COR-L47 (cell line): ENCODE measurements at places on chromosomes 3 and 15.

GRCh38 chr15:45943240-45943639 lies 308.4 kb downstream of the SQOR start:
- DNase-seq = no peak

DNA sequence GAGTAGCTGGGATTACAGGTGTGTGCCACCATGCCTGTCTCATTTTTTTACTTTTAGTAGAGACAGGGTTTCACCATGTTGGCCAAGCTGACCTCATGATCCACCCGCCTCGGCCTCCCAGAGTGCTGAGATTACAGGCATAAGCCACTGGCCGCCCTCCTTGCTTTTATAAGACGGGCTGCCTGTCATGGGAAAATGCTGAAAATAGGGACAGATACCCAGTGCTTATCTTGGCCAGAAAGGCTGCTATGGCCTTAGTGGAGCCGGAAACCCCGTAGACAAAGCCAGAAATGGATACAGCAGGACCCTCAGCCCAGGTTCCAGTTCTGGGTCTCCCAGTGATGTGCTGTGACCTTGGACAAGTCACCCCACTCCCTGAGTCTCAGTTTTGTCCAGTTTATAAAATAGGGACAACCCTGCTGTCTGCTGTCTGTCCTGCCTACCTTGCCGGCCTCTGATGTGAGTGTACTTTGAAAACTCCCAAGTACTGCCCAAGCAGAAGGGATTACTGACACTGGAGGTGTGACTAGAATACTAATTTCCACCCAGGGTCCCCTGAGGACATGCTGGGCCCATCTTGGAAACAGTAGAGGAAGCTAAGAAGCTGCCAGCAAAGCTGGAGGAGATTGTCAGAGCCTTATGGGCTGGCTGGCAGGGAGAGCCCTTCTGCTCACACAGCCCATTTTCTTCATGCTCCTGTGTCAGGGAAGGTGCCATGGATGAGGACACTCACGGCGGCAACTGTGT lies 59.6 kb downstream of the BDH1 start:
- no peak for DNase-seq

GRCh38 chr3:51591231-51591630 lies 52.7 kb downstream of the RAD54L2 start:
- no peak for DNase-seq

DNA sequence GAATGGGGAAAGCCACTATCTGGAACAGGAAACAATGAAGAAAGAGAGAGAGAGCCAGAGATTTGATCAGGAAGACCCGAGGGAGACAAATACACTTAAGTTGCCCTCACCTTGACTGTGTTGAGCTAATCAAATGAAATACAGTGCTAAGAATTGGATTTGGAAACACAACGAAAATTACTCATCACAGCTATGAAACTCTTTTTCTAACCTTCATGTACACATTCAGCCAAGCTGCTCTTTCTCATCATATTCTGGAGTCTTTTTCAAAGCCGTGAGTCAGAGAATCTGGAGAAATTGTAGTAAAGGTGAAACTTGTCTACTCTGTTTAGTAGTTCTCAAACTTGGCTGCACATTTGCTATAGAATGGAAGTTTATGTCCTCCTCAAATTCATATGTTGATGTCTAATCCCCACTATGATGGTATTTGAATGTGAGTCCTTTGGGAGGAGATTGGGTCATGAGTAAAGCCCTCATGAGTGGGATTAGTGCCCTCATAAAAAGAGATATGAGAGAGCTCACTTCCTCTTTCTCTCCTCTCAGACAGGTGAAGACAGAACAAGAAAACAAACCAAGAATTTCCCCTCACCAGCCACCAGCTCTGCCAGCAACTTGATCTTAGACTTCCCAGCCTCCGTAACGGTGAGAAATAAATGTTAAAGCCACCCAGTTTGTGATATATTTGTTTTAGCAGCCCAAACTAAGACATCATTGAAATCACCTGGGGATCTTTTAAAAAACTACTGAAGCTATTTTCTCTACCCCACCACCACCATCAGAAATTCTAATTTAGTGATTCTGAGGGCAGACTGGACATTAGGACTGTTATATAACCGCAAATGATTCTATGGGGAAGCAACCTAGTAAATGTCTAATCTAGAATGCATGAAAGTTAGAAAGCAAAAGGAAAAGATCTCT lies 143.6 kb upstream of the GRM7 start:
- DNase-seq = no peak

- DNase-seq = no peak
Observed at GRCh38 chr3:15771444-15771843, 26.3 kb downstream of the ANKRD28 start.

- no peak for DNase-seq
Observed at GRCh38 chr3:71010726-71011455, 572.6 kb downstream of the FOXP1 start.

DNA sequence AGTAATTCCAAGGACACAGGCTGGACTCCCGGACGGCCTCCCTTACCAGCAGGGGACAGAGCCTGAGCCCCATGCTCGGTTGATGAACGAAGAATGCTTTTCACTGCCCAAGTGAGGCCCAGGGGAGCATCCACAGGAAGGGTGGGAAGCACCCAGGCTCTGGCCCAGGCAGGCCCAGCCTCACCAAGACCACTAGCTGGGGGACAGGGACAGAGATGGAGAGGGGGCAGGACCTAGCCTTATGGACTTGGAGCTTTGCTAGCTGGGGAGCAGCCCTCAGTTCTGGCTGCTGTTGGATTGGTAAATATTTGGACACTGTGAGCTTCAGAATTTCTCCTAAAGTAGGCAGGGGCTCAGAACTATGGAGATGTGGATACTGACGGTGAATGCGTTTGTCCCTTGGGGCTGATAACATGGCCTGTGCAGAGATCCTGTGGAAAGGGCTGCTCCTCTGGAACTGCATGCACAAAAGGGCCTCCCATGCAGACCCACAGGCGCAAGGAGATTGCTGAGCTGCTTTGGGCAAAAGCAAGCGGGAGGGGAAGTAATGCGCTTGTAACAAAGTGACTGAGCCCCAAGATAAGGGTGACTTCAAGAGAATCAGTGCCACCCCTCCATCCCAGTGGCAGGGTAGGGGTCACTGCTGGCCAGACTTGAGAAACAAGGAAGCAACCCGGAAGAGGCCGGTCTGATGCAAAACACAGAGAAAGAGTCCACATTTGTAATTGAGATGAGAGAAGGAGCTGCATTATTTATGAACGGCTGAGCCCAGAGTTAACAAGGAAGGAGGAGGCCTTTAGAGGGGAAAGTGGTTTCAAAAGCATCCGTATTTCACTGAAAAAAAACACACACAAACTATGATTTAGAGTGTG lies 70.1 kb upstream of the MEF2A start:
- DNase-seq = no peak

DNA sequence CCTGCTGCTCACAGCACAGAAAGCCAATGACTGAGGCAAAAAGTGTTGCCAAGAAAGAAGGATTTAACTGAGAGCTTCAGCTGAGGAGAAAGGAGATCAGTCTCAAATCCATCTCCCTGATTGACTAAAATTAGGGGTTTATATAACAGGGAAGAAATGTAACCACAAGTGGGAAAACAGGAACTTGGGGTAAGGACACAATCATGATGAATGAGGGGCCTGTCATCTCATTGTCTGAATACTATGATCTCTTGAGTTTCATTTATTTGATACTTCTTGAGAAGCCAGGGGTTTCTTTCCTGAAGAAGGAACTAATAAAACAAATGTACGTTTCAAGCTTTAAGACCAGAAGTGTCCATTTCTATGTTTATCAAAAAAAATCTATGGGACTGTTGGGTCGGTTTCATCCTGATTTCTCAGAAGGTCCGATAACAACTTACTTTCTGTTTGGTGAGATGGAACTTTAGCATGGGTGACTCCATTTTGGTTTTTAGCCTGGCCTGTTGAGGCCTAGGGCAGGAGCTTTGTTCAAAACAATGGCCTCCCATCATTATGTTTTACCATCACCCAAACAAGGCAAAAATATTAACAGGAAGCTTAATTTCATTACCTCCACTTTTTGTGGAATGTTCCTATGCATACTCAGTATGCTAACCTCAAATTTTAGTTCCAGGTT lies 76.6 kb upstream of the PIAS1 start:
- DNase-seq = no peak

DNA sequence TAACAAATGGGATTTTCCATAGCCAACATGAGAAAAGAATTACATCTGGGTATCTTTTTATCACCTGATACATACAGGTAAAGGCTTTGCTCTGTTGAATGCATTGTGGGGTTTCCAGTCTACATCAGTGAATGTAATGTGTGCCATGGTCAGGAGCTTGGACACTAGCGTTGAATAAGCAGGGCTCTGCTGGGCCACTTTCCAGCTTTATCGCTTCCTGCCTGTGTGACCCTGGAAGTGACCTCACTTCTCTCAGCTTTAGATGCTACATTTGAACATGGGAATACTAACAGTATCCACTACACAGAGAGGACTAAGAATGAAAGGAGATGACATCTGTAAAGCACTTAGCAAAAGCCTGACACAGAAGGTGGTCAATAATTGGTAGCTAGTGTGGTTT lies 40.1 kb downstream of the TTC23 start:
- DNase-seq = no peak

GRCh38 chr3:52006017-52006819 lies 10.5 kb upstream of the RPL29 start:
- no peak for DNase-seq

DNA sequence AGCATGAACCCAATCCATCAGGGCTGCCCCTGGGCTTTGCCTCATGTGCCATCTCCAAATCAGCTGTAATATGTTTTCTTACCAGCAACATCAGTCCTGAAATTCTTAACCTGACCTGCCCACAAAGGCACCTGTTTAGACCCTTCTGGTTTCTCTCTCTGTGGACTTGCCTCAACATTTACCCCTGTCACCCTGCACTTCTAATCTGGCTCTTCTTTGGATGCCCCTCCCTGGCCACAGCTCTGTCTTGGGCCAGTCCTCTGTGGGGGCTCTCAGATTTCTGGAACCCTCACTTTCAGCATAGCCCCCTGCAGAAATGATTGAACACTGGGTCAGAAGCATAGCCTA lies 168.7 kb upstream of the STAC start:
- DNase-seq = no peak

DNA sequence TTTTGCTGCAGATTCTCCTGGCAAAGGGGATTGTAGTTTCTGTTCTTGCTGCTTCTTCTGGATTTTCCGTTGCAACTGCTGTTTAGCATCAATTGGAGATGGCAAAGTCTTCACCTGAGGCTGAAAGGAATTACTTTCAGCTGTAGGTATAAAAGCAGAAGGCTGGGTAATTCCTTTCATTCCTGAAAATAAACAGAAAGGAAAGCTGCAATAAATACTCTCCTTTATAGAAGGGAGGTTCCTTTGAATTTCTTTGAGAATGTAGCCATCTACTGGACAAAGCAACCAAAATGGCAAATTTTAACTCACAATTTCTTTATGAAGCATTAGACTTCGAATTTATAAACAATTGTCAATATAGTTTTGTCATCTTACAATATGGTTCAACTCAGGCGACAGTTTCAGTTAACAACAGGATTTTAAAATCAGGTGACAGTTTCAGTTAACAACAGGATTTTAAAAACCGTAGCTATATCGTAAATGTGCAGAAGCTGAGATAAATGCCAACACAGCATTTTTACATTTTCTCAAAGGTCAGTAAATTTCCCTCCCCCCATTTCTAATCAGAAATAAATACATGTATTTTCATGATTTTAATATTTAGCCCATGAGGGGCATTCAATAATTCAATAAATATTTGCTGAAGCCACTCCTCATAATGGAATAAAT lies 104.9 kb upstream of the NEDD4 start:
- no peak for DNase-seq

DNA sequence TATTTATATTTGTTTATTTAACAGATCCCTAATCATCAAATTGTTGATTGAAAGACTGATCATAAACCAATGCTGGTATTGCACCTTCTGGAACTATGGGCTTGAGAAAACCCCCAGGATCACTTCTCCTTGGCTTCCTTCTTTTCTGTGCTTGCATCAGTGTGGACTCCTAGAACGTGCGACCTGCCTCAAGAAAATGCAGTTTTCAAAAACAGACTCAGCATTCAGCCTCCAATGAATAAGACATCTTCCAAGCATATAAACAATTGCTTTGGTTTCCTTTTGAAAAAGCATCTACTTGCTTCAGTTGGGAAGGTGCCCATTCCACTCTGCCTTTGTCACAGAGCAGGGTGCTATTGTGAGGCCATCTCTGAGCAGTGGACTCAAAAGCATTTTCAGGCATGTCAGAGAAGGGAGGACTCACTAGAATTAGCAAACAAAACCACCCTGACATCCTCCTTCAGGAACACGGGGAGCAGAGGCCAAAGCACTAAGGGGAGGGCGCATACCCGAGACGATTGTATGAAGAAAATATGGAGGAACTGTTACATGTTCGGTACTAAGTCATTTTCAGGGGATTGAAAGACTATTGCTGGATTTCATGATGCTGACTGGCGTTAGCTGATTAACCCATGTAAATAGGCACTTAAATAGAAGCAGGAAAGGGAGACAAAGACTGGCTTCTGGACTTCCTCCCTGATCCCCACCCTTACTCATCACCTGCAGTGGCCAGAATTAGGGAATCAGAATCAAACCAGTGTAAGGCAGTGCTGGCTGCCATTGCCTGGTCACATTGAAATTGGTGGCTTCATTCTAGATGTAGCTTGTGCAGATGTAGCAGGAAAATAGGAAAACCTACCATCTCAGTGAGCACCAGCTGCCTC lies 14.7 kb downstream of the THBS1 start:
- DNase-seq = no peak

DNA sequence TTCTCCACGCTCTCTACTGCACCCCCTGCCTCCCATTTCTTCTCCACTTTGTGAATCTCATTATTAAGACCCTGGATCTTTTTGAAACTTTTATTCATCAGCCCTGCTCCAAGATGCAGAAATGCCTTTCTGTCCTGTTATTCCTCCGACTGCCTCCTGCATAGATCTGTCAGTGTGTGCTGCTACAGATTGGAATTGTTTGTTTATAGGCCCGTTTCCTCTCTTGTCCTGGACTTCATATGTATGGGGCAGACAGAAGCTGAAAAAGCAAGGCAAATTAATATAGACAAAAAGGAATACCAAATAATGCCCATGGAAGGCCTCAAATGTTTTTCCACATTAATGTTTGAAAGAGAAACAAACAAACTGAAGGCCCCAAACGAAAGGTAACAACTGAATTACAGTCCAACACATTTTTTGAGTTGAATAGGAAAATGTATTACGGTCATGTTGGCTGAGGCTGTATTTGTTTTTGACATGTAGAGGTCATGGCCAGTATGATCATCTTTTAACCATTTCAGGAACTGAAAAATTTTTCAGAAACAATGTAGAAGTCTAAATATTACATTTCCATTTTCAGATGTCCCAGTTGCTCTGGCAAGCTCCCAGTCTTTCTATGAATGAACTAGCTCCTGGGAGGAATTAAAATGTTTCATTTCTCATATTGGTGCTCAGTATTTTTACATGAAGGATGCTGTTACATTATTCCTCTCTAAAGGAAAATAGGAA lies 8.8 kb downstream of the CHST2 start:
- no peak for DNase-seq

- no peak for DNase-seq
Observed at GRCh38 chr3:179236669-179237301, 14.1 kb downstream of the KCNMB3 start.
